Large intestine (tissue), 12 donors: ENCODE measurements at places on chromosomes 3 and 15.

GRCh38 chr15:96312641-96313335, 17.7 kb upstream of the NR2F2 start:
- no peak for DNase-seq

GRCh38 chr15:66901336-66902100, 163.9 kb upstream of the SMAD3 start:
- no peak for DNase-seq

GRCh38 chr15:85503151-85503799, 122.9 kb downstream of the AKAP13 start:
- DNase-seq: peak; percentile 42

GRCh38 chr3:31848911-31849310, 132.2 kb downstream of the OSBPL10 start:
- peak; percentile 55 for DNase-seq

GRCh38 chr3:111851511-111851954, 7.5 kb upstream of the PHLDB2 start:
- DNase-seq: no peak

- DNase-seq: peak; percentile 96
Measured at GRCh38 chr3:194769020-194769643, 83.4 kb downstream of the FAM43A start.

- DNase-seq: no peak
Measured at GRCh38 chr3:148903022-148903442, 37.9 kb downstream of the CPA3 start.

DNA sequence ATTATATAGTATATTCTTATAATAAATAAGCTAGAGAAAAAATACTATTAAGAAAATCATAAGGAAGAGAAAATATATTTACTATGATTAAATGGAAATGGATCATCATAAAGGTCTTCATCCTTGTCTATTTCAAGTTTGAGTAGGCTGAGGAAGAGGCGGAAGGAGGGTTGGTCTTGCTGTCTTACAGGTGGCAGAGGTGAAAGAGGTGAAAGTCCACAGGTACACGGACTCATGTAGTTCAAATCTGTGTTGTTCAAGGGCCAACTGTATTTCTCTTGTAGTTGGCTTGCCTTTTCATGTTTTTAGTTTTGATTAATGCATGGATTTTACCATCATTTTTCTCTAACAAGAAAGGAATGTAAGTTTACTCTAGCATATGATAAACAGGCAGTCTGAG, 41.7 kb downstream of the PDCD6IP start:
- DNase-seq: peak; percentile 37

GRCh38 chr3:143958966-143959365, 12.7 kb upstream of the DIPK2A start:
- no peak for DNase-seq

DNA sequence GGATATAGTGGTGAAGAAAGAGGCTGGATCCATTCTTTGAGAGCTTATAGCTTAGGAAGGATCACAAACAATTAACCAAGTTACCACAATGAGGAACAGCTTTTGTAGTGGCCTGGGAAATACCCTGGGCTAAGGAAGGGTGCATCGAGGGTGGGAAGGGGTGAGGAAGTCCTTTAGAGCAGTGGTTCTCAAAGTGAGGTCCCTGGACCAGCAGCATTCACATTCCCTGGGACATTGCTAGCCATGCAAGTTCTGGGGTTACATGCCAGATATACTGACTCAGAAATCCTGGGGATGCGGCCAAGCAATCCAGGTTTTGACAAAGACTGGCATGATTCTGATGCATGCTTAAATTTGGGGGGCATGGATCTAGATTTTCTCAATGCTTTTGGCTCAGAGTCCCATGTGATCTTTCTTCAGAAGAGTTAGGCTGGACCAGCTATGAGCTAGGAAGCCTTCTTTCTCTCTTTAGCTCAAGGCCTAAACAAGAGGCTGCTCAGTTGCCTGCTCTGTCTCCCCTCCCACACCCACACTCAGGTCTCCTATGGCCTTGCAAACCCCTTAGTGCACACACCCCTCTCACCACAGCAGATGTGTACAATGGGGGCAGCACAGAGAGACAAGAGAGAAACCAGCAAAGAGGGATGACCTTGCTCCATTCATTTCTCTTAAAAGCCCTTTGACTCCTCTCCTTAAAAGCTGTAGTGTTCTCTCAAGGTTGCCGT, 1.8 kb upstream of the CCR1 start:
- DNase-seq: no peak

DNA sequence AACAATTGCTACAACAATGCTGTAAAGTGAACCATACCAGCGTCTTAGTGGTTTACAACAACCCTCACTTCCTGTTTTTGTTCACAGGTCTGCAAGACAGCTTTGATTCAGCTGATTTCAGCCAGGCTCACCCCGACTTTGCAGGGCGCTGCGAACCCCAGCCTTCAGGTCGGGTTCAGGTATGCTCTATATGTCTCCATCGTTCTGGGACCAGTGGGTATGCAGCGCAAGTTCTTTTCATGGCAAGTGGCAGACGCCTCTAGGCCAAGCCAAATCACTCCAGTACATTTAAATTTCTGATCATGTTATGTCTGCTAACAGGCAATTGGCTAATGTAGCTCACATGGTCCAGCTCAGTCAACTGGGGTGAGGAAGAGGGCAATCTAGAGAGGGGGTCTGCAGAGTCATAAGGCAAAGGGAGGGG, 52.4 kb upstream of the RGMA start:
- DNase-seq: no peak

GRCh38 chr3:42052484-42053351, 38.4 kb upstream of the TRAK1 start:
- peak; percentile 66 for DNase-seq

DNA sequence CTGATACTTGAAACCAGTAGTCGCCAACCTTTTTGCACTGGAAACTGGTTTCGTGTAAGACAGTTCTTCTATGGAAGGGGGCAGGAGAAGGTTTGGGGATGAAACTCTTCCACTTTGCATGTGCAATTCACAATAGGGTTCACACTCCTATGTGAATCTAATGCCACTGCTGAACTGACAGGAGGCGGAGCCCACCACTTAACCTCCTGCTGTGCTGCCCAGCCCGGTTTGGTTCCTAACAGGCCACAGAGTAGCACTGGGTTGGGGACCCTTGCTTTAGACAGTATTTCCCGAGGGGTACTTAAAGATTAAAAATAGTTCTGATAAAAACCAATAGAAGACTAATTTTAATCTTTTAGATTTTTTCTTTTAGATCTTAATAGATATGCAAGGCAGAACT, 11.1 kb downstream of the TFG start:
- no peak for DNase-seq

- DNase-seq: peak; percentile 57
Measured at GRCh38 chr15:70633103-70633831, 130.1 kb downstream of the UACA start.

DNA sequence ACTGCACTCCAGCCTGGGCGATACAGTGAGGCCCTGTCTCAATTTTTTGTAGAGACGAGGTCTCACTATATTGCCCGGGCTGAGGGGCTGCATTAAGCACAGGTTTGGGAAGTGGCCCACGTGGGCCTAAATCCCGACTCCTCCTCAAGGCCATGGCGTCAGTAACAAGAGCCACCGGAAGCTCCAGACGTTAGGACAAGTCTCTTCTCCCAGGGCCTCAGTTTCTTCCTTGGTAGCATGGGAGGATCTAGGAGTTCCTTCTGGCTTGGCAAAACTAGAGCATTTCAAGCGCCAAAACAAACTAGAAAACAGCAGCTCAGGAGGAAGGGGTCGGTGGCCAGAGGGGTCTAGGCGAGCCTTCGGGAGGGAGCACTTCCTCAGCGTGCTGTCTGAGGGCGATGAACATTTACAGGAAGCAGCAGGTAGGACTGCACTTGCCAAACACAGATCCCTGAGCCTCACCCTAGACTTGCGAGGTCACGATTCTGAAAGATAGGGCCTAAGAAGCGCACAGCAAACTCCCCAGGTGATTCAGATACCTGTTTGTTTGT, 536 bp downstream of the SNAPC5 start:
- DNase-seq: no peak

DNA sequence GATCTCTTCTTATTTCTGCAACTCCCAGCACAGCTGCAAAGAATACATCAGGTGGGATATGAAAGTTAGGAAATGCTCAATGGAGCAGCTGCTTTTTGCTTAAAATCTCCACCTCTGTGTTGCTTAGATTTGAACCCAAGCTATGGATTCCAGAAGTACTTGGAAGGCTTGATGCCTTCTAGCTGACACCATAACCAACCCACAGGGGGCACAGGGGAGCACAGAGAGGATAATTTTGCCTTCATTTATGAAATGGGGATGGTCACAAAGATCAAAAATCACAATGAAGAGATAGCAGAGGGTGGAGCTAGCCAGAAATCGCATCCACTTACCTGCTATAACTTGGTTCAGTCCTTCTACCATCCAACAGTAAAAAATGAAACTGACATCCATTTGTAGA, 75.7 kb downstream of the DUT start:
- no peak for DNase-seq

- DNase-seq: peak; percentile 9
Measured at GRCh38 chr3:123546133-123546755, 38.6 kb downstream of the HACD2 start.

DNA sequence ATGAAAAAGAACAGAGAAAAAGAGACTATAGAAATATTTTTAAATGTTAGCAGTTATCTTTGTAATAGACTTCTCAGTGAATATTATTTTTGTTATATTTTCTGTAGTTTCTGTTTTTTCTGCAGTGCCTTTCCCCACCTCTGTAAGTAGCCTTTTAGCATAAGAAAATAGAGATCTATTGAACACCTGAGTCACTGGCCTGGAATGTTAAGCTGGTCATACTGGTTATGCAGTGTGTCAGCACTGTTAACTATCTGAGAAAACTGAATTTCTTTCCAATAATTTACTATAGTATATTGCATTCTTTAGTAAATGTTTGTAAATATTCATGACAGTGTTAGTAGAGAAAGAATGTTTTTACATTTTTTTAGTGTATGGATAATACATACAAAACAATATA, 79.8 kb downstream of the NECTIN3 start:
- DNase-seq: no peak

DNA sequence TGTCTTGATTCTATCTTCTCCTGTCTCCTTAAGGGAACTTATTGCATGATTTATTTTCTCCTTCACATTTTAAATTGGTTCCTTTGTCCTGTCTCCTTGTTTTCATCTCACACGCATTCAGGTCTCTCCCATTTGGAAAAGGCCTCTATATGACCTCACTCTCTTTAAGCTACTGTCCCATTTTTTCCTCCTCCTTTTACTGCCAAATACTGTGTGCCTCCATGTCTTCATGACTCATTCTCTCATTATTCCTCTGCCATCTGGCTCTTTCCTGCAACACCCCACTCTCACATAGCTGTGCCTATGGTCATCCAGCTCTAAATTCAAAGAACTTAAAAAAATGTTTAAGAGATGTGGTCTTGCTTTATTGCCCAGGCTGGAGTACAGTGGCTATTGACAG, 48.0 kb downstream of the TYRO3 start:
- no peak for DNase-seq

- DNase-seq: peak; percentile 67
Measured at GRCh38 chr3:123652342-123652984, 67.6 kb upstream of the HACD2 start.

DNA sequence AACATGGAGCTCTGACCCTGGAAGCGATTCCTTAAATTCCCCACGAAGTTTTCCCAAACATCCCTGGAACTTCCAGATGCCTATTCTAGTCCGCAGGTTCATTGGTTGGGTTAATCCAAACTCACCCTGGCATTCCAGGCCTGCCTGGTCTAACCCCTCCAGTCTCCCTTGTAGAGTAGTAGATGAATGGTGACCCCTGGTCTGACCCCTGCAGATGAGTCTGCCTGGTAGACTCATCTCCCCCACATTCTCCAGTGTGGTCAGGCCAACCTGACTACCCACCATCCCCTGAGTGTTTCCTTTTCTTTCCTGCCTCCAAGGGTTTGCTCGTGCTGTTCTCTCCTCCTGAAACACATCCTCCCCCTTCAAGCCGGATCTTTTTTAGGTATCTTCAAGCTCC, 10.8 kb upstream of the HRH1 start:
- no peak for DNase-seq

DNA sequence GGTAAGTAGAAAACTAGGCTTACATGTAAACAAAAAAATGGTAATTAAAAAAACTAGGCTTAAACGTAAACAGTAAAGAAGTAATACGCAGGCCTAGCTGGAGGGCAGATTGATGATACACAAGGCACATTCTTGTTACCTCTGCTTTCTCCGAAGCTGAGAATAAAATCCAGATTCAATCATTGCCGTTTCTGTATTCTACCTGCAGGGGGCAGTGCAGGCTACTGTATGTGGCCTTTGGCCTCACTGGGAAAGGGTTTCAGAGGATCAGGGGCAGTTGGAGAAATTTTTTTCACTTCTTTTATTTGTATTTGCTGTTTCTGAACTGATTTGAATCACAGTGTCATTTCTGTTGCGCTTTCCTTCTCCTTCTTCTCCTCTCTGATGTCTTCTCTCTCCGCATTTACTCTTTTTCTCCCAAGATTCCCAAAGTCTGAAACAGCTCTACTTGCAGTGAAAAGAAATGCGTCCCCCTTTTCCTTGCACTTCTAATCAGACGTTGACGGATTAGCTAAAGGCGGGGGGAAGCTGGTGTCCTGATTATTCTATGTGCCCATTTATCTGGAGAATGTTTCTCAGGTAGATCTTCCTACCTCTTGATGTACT, 67.1 kb upstream of the MCTP2 start:
- DNase-seq: peak; percentile 22

- DNase-seq: no peak
Measured at GRCh38 chr15:47975427-47975826, 145.4 kb upstream of the SLC24A5 start.

GRCh38 chr3:126656371-126657134, 1.6 kb upstream of the TXNRD3 start:
- DNase-seq: no peak

GRCh38 chr3:100402256-100402655, 917 bp downstream of the LNP1 start:
- DNase-seq: no peak

DNA sequence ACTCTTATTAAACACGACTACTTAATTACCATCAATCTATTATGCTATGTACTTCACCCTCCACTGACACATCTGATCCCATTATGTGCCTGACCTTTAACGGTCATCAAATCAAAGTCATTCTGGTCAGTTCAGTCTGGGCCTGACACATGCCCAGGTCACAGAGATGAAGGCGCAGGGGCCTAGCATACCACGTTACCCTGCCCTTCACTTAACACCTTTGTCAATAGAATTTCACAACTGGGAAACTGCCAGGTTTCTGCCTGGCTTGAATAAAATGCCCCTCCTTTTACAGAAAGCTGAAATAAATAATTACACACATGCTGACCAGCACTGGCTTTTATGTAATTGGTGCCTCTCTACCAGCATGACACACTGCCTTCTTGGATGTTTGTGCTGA, 39.5 kb downstream of the MECOM start:
- no peak for DNase-seq
